ENCODE measurements at places on chromosomes 6 and 20. TPM values are rescaled to one million over a fixed set of nuclear protein-coding genes. Genes with fewer than 3 reads are reported as not detected.

DNA sequence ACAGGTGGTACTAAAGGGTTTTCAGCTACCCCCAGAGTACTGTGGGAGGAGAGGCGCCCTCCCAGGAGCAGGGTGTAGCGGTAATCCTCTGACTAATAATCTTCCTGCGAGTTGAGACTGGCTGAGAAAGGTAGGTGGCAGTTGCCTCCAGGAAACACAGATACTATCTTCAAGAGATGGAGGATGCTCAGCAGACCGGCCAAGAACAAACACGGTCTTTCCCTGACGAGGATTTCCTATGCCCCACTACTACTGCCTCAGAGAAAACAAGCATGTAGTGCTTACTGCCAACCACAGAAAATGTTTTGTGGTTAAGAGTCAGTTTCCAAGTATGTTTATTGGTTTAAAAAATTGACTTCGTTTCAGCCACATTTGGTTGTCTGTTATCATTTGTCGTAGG, 26.8 kb downstream of the C6orf89 start:
- no peak for DNase-seq

DNA sequence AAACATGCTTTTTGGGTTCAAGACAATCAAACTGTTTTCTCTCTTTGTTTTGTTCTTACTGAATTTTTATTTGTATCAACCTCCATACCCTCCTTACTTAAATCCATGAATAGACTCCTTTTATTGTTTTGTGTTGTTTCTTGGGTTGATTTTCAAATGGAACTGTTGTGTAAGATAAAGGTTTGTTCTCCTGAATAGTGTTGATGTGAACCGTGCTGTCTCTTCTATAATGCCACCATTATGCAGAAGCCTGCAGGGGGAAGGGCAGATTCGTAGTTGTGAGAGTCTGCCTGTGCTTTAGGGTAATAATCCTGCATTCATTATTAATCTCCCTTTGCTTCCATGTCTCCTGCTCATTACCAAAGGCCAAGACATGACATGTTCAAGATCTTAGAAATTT, 105.9 kb downstream of the CDKAL1 start:
- DNase-seq: no peak

DNA sequence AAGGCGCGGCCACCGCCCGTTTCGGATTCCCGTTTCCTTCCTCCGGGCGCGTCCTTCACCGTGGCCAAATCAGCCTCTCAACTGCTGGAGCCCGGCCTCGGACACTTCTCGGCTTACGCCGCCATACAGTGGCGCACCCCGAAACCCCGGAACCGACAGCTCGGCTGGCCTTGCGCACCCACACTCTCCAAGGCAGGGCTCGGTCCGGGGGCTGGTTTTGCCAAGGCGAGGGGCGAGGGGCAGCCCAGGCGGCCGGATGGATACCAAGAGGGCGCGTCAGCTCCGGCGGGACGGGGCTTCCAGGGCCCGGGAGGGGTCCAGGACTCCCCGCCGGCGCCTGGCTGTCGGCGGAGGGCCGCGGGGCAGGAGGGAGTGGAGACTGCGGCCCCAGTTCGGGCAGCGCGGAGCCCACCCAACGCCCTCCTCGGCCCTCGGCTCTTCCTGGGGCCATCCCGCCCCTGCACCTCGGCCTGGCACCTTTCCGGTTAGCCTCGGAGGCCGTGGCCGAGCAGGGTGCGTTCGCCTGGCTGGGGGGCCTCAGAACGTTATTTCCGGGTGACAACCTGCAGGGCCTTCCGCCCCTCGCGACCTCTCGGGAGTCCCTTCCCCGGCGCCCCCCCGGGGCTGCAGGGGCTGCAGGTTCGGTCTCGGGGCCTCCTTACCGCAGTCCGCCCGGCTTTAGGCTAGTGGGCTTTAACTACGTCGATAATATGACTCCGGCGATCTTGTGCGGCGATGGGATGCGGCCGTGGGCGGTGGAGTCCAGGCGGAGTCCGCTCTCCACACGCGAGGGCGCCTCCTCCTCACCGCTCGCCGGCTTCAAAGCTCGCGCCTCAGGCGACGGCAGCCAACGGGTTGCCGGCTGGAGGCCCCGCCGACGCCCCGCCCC, 697 bp upstream of the CEP43 start:
- DNase-seq: peak; percentile 38

DNA sequence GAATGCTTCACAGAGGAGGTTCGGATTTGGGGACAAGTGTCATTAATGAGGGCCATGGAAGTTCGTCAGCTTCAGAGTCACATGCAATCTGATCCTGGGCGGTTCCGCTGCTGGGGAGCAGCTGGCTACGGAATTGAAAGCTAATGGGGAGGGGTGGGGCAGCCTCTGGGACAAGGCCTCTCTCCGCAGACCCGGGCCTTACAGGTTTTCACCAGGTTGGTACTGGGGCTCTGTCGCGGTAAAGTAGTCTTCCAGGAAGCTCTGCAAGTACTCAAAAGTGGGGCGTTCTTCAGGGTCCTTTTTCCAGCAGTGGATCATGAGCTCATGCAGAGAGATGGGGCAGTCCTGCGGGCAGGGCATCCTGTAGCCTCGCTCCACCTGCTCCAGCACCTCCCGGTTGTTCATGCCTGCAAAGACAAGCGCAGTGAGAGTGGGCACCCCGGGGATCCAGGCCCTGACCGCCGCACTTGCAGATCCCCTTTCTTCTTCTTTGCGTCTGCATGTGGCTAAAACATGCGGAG, 55.9 kb upstream of the TRAF3IP2 start:
- peak; percentile 73 for DNase-seq

- no peak for DNase-seq
Measured at GRCh38 chr6:66568271-66568670, 861.2 kb upstream of the EYS start.

GRCh38 chr6:27209659-27210269, 37.7 kb upstream of the PRSS16 start:
- DNase-seq: no peak

GRCh38 chr6:11291582-11291981, 59.1 kb upstream of the NEDD9 start:
- DNase-seq: no peak

DNA sequence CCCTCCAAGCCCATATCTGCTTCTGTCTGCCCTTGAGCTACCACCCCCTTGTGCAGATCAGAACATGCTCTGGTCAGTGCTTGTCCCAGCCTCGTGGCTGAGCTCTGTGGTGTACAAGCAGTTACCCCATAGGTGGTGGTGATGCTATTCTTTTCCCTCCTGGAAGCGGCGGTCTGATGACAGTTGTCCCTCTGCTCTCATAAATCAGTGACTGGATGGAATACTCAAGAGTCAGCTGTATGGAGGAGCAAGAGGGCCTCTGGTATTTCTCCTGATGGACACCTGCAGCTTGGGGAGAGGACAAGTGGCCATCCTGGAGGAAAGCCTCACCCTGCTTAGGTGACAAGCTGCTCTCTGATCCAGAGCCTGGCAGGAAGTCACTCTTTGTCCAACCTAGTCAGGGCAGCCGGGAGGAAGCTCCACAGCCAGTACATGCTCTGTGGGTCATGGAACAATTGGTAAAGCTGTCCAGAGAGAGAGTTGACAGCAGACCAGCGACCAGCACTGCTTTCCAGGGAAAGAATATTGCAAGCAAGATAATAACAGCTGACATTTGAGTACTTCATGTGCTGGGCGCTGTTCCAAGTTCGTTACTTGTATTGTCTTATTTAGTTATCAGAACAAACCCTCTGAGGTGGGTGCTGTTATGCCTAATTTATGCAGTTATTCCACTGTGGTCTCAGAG, 47.1 kb downstream of the SCAND1 start:
- DNase-seq: no peak

DNA sequence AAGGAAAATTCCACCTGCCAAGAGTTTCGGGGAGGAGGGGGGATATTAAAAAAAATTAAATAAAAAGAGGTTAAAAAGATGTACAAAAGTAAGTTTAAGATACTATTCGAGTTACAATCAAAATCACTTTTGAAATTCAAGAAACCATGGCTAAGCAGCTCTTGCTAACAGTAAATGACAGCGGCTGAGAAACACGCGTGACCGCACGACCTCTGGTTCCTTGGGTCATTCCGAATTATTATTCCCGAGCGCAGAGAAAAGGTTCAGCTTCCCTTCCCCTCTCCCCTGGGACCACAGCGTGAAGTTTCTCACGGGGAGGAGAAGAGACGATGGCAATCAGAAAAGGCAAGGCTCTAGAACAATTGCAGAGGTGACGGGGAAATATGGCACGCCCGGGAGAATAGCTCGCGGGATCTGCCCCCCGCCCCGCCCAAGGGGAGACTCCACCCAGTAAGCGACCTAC, 496 bp downstream of the TMEM242 start:
- peak; percentile 84 for DNase-seq

GRCh38 chr6:153207006-153207405, 75.9 kb upstream of the RGS17 start:
- no peak for DNase-seq

GRCh38 chr20:32635764-32636163, 38.0 kb downstream of the C20orf203 start:
- DNase-seq: peak; percentile 78

GRCh38 chr6:119541132-119541905, 191.8 kb upstream of the MAN1A1 start:
- DNase-seq: no peak

DBNDD2 gene
- total RNA-seq: 4.1 TPM

MLN gene
- total RNA-seq: not detected

IL17F gene
- not detected for total RNA-seq

BNIP5 gene
- not detected for total RNA-seq

Data from glutamatergic neuron (in vitro differentiated cells).